Right cardiac atrium (tissue), 5 donors: ENCODE measurements at places on chromosomes 1 and 21. TPM values are rescaled to one million over a fixed set of nuclear protein-coding genes. Genes with fewer than 3 reads are reported as not detected.

ARHGEF19 gene
- 3.6 TPM for total RNA-seq

GJA5 gene
- 63.1 TPM for total RNA-seq

NDC1 gene
- 7.4 TPM for total RNA-seq

OR2W3 gene
- not detected for total RNA-seq

BARHL2 gene
- total RNA-seq, result not detected

OR2AK2 gene
- not detected for total RNA-seq

SH2D2A gene
- total RNA-seq, result 1.7 TPM

- no peak for DNase-seq
These were observed 3.9 kb upstream of the IFI44 start for GRCh38 chr1:78645723-78646122.

GRCh38 chr1:197614916-197615692 lies 160.2 kb downstream of the DENND1B start:
- no peak for DNase-seq

DNA sequence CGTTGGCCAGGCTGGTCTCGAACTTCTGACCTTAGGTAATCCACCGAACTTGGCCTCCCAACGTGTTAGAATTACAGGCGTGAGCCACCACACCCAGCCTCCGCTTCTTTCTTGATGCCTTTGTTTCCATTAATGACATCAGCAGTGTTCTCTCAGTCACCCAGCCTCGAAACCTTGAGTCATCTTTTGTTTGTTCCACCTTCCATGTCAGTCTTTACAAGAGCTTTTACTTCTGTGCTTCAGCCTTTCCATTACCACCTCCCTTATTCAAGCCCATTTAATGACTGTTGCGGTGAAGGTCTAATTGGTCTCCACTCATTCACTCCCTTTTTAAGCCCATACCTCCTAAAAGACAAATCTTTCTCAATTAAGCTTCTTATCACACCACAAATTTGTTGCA lies 146.6 kb upstream of the ADGRL2 start:
- no peak for DNase-seq

DNA sequence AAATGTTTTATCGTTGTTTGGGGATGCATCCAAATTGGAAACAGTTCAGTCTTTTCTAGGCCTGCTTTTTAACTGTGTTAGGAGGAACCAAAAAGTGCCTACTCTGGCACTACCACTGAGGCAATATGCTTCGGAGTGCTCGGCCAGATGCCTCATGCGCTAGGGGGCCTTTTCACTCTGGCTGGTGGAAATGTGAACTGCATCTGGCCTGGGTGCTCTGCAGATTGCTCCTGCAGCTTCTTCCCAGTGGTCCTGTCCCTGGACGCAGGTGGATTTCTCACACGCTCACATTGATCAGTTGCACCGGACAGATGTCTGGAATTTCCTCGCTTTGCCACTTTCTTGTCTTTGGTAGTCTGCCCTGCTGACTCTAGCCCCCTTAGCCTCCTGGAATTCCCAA lies 330.2 kb upstream of the FMN2 start:
- DNase-seq, result no peak

DNA sequence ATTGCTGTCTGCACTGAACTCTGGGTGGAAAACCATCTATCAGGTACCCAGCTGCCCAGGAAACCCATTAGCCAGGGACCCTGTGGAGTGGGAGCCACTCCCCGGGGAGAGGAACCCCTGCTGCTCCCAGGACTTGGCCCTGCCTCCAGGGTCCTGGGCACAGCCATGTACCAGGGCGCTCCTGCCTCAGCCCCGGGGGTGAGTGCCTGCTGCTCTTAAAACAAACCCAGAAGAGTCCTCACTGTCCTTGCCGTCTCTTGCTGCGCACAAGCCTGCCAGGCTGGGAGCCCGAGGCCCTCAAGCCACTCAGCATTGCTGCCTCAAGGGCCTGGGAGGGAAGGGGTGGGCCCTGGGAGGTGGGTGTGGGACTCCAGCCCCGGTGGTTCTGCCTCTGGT lies 3.4 kb upstream of the SLC25A34 start:
- DNase-seq, result no peak

GRCh38 chr21:20618878-20619277 lies 379.3 kb upstream of the NCAM2 start:
- DNase-seq, result no peak

DNA sequence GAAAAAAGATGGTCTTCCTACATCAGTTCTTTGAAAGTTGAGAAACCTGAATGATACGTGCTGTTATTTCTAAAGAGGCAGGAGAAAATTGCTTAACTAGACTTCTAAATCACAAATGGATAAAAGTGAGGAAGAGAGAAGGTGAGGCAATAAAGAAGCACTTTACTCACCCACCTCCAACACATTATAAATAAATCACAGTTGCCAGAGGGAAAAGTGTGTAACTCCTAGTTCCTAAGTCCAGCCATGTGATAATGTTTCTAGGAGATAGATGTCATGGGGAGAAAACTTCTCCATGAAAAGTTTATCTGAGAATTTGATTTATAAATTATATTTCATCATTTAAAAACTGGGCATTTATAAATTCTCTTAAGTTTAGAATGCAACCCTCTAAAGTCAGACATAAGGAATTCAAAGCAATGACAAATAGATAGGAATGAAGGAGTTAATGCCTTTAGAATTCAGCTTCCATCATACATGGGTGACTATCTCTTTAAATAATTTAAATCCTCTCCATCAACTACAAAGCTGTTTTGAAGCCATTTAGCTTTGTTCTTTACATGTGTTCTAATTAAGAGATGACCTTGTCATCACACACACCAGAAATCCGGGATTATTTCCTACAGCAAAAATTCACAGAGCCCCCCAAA lies 60.0 kb downstream of the NRIP1 start:
- DNase-seq, result no peak

DNA sequence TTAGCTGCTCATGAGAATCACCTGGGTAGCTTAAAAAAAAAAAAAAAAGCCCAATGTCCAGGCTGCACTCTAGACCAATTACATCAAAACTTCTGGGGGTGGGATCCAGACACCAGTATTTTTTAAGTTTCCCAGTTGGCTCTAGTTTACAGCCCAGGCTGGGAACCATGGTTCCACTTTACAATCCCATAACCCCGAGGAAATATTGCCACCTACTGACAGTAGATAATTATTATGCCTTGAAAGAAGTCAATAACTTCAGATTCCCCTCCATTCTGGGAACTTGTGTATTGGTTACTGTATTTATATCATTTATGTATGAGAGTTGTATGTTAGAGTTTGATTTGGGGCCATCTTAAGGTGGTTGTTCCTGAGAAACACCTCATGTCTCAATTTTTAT lies 100.2 kb downstream of the SPATA46 start:
- DNase-seq, result no peak

DNA sequence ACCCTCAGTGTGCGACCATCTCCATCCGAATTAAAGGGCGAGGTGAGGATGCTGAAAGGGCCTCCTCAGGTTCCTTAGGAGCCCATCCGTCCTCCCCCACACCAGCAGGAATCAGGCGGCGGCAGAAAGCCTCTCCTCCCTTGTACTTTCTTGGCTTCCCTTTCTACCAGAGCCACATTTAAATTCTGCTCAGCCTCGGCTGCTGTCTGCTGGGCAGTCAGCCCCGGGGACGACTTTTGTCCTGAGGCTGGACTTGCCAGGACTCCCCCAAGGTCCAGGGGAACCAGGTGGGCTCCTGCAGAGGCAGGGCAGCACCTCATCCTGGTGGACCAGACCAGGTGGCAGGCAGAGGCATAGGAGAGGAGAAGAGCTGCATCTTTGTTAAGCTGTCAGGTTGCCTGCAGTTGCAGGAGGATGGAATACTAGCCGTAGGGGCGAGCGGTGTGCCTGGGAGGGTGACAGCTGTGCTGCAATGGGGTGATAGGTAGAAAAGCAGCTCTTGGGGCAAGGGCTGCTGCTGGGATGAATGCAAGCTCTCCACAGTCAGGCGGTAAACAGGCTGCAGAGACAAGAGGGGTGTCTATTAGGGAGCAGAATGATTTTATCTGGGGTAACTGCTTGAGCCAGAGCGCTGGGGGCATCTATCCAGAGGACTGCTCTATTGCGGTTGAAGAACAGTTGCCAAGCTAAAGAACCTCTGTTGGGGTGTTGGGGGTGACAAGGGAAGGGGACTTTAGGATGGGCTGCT lies 46.2 kb upstream of the WASF2 start:
- DNase-seq, result peak; percentile 57

DNA sequence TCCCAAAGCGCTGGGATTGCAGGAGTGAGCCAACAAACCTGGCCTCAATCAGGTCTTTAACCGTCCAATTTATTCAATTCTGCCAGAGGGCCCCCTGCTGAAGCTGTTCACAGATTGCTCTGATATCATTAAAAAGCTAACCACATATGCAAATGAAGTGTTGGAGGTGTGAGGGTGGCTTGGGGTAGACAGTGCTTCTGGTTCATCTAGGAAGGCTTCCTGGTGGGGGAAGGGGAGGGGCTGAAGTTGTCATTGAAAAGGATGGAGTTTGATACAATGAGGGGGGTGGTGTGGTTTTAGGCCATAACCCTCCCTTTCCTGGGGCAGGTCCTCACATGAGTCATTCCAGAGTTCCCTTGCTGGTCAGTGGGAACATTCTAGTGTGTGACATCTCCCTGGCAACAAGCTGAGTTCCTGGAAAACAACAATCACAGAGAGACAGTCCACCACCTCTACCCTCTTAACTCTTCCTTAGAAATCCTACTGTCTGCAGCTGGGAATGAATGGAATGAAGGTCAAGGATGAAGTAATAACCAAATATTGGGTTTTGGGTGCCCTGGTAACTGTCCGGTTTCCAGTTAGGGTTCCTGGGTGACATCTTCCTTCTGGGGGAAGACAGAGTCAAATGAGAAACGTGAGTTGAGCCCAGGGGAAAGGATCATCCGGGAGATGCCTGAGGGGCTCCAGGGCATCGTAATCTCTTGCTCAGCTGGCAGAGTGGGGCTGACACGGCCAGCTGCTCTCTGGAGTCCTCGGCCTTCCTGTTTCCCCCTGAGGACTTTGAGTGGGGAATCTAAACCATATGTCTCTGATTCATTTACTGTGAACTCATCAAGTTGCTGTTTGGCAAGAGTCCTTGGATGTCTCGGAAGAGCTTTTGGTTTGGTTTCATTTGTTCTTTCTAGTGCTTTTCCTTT lies 32.2 kb downstream of the BATF3 start:
- peak; percentile 54 for DNase-seq

- no peak for DNase-seq
These were observed 15.0 kb upstream of the PWP2 start for GRCh38 chr21:44092211-44092610.

GRCh38 chr1:38257374-38257773 lies 210.8 kb upstream of the POU3F1 start:
- DNase-seq, result no peak

DNA sequence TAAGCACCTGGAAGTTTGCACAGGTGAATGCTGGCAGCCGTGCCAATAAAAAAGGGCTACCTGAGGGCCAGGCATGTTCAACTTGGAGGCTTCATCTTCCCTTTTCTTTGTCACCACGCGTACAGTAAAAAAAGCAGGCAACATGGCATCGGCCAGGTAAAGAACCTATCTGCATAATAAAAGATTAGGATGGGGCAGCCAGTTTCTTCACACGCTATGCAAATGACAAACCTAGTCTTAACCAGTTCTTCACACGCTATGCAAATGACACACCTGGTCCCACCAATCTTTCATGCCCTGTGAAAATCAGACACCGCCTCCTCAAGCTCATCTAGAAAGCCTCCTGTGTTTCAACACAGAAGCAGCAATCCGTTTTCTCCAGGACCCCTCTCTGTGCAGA lies 413.4 kb downstream of the HLX start:
- no peak for DNase-seq
